ENCODE measurements at places on chromosomes 3 and 15. TPM values are rescaled to one million over a fixed set of nuclear protein-coding genes. Genes with fewer than 3 reads are reported as not detected.

DNA sequence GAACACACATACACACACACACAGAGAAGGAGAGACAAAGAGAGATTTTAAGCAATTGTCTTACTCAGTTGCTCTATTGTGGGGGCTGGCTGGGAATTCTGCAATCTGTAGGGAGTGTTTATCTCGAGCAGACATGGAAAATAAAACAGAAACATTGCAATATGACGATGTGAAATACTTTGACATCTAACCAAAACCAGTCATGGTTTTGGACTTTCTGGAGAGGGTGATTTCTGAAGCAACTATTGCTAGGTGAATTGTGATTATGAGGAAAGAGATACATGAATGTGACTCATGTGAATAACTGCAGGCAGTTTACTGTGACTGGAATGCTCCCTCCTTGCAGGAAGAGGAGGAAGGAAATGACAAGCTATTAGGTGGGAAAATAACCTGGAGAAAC is 12.3 kb upstream of the PHLDB2 start:
- peak; percentile 91 for DNase-seq

DNA sequence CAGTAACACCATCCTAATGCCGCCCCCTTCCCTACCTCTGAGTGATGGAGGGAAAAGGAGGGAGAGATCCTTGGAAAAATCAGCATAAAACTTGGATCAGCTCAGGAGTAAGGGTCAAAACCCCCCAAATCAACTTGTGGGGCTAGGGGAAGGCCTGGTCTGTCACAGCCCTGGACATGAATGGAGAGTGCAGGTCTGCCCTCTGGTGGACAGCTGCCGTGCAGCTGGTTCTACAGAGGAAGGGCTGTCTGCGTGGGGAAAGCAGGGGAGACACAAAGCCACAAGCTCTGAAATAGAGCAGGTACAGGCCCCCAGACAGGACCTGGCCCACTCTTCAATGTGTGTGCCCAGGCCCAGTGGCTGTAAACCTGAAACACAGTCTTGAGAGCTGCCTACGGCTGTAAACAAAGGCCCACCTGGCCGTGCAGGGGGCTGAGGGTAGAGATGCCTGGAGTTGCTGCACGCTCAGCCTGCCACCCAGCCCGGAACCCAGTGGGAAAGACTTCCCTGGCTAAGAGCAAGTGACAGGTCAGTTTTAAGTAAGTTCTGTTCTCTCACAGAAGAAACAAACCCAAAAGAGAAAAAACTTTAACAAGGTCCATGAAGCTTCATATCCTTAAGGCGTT is 16.4 kb downstream of the CLK3 start:
- peak; percentile 45 for DNase-seq

GRCh38 chr3:175105066-175105465 is 245.9 kb downstream of the NAALADL2 start:
- DNase-seq: peak; percentile 72

DNA sequence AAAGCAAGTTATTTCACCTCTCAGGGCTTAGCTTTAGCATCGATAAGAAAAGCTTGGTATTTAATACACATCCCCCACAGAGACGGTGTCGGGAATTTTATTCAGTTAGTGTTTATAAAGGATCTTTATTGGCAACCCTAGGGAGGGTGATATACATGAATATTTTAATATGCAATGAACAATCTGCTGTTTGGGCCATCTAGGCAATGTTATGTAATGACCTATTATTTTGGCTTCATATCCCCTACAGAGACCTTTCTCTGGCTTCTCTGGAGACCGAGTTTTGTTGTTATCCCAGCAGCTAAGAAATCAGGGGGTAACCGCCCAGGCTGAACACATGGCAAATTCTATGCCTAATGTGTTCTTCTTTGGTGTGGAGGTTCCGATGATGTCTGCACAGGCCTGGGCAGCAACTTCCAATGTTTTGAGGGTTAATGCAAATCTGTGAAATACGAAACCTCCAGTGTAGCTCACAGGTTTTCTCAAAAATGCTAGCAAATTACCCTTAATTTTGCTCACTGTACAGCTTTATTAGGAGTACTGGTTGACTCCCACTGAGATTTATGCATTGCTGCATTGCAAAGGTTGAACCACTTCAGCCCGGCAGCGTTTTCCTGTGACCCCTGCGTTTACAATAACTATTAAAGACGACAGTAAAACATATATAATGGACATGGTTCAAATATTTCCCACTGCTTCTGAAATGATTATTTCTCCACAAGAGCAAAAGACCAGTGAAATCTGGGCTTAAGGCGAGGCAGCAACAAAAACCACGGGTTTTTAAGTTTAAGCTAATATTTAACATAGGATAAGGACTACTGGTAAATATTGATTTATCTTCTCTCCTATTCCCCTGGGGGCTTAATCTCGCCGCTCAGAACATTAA is 298.3 kb upstream of the NR2E3 start:
- no peak for DNase-seq

- no peak for DNase-seq
These were observed 224.7 kb downstream of the IGSF11 start for GRCh38 chr3:118809696-118810498.

DNA sequence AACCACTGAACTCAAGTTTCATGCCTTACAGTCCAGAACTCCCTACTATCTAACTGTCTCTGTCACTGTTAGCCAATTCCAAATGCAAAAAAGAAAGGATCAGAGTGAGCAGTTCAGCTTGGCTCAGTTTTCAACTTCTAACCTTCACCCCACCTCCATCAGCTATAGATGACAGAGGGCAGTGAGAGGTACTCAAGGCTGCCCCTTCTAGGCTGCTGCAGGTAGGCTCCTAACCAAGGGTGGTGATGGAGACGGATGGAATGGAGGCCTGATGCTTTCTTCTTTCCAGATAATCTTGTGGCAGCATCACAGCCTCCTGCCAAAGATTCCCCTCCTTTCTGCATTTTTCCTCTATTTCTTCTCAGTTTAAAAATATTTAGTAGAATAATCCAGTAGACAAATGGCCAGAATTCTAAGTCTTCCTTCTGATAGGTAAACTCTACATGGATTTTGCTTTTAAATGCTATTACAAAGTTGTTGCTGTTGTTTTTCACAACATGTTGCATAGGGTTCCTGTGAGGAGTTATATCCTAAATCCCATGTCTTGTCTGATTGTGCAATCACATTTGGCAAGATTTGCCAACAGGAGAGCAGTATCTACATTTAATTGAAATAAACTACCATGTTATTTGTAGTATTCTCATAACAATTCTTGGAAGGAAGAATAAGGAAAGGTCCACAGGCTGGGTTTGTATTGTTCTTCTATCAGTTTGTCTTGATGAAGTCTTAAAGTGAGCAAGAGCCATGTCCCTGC is 301.6 kb upstream of the TRIM42 start:
- DNase-seq: no peak

DNA sequence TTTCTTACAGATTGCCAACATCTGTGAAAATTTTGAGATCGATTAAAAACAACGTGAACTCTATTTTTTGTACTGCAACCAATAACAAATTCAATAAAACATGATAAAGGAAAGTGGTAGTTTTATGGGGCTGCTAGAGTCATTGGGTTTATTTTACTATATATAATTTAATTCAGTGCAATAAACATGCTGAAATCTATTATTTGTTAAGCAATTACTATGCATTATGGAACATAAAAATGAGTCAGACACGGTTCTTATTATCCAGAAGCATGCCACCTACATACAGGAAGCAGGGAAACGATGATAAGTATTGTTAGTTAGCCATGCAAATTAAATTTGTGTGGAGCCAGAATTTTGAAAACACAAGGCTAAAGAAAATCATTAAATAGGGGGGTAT is 27.2 kb downstream of the NPHP3 start:
- DNase-seq: no peak

DNA sequence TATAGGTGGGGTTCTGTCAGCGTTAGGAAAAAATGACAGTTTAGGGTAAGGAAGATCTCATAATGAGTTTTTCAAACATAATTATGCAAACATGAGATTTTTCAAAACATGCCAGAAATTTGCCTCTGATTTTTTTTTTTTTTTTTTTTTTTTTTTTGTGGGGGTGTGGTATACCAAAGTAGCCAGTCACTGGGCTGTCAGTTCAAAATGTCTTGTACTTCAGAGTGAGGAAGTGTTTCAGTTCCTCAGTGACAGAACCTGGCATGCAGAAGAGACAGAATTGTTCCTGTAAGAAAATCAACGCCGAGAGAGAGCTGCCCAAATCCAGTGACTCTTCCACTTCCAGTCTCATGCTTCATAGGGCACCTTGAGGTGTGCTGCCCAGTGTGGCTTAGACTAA is 9.7 kb downstream of the NCBP2 start:
- DNase-seq: no peak

GRCh38 chr3:171690281-171690680 is 120.0 kb downstream of the PLD1 start:
- no peak for DNase-seq

- DNase-seq: no peak
These were observed 50.7 kb upstream of the GOLGA6L2 start for GRCh38 chr15:23497710-23498111.

DNA sequence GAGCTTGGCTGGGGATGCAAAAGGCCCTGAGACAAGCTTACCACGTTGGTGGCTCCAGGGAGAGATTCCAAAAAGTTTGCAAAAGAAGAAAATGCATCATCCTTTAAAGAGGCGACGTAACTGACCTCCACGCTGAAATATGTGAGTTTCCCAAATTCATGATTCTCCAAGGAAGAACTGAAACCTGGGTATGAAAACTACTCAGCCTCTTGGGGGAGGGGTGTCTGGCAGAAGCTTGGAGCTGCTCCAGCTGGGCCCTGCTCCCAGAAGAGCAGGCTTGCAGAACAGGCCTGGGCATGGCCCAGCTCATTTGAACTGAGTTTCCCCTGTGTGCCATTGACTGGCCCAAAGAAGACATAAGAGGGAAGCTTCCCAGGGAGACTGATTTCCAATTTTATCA is 20.5 kb downstream of the CPN2 start:
- DNase-seq: peak; percentile 75

DNA sequence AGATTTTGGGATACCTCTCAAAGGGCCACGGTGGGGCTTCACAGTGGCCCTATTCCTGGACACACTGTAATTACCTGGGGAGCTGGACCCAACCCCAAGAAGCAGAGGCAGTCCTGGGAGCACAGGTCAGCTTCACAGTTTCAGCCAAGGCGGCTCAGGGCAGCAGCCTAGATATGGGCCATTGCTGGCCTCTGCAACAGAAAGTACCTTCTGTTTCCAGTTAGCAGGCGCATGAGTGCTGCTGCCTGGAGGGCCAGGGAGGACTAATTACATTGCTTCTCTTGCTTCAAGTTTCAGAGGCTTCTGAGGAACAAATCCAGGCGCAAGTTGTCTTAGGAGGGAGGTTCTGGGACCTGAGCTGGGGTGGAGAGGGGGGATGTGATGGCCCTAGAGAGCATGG is 13.5 kb upstream of the DUSP7 start:
- no peak for DNase-seq

DNA sequence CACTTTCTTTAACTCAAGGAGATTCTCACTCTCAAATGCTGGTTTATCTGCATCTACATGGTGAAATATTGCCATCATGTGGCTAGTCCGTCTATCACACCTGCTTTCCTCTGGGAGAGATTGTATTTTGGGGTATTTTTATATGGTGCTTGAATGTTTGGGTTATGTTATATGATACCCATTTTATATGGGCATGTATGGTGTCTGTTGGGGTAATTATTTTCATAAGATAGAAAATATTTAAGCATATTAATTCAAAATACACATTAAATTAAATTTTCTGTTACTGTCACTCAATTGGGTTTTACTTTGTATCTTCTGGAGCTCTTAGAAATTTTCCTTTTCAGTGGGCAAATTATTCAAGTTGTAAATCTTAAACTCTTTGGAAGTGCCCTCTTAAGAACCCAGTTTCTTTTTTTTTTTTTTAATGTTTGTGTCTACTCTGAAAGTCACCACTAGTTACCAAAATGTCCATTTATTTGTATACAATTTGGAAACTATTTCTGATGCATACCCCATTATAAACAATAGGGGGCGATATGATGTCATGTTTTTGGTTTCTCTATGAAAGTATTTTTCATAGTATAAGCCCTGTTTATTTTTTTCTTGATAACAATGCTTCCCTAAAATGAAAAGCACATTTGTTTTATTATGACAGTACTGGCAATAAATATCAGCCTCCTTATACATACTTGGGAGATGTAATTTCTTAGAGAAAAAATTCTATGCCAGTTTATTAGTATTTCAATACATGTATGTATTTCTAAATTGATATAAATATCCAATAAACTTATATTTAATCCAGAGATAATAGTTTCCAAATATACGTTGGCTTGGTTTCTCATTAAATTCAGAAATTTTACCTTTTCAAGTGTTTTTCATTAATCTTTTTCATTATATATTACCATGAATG is 36.1 kb upstream of the PLSCR5 start:
- DNase-seq: peak; percentile 37

- peak; percentile 71 for DNase-seq
These were observed 10.2 kb downstream of the MITF start for GRCh38 chr3:69749461-69749860.

DNA sequence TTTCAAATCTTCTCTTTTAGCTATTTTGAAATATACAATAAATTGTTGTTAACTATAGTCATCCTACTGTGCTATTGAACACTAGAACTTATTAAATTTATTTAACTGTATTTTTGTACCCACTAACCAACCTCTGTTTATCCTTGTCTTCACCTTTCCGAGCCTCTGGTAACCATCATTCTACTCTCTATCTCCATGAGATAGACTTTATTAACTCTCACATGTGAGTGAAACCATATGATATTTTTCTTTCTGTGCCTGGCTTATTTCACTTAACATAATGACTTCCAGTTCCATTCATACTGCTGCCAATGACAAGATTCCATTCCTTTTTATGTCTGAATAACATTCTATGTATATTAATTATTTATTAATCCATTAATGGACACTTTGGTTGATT is 15.8 kb upstream of the SLC15A2 start:
- DNase-seq: no peak

Gene GOLGA8G
- total RNA-seq: not detected
